Stimulated activated CD4-positive, alpha-beta T cell treated with anti-CD3 and anti-CD28 coated beads, TNF-alpha, amount 100 ng/mL, for 48 hours (primary cell): ENCODE measurements at places on chromosomes 11 and 22.

DNA sequence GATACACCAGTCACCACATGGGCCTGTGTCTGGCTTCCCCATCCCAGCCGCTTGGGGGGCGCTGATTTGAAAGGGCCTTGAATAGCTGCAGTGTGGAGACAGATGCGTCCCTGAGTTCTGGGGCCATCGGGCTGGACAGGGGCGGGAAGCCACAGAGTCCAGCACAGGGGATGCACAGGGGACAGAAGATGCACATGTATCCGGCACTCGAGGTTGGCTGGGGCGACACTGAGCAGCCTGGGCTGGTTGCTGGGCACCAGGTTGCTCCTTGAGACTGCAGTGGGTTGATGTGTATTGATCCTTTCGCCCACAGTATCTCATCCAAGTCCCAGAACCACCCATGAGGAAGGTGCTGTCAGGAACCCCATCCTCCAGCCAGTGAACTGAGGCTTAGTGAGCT, 99.3 kb upstream of the SYT13 start:
- no peak for DNase-seq

GRCh38 chr11:134132808-134133207, 63.9 kb downstream of the JAM3 start:
- no peak for DNase-seq

- DNase-seq = no peak
Measured at GRCh38 chr11:61762798-61763197, 10.4 kb downstream of the MYRF start.

- no peak for DNase-seq
Measured at GRCh38 chr11:23406131-23406819, 546.0 kb upstream of the CCDC179 start.

GRCh38 chr11:79066456-79067351, 374.1 kb downstream of the TENM4 start:
- DNase-seq = no peak

DNA sequence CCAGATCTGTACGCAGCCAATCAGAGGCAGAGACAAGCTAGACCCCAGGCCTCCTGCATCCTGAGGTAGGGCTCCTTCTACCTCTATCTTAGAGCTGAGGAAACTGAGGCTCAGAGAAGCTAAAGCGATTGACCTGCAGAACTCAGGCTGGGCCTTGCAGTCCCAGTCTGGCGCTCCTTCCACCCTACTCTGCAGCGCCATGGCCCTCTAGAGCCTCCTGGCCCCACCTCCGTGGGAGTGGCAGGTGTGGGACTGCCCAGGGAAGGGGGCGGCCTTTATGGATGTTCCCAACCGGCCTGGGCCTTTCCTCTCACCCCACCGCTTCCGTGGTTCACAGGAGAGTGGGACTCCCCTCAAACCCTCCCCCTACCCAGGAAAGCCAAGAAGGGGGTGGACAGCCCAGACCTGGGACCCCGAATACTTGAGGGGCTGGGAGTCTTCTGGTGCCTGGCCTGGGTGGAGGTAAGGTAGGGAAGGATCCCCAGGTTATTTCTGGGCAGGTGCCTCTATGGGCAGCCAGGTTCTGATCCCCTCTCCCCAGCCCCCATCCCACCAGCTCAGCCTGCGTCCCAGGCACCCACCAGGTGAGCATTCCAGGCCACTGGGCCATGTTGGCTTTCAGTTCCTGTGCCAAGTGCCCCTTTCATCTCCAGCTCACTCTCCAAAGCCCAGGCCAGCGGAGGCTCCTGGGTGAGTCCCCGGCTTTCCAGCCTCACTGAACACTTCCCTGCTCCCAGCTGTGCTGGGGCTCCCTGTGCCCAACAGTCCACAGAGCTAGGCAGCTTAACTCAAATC, 3.0 kb downstream of the WNT11 start:
- DNase-seq = no peak

GRCh38 chr11:6411594-6412031, 7.3 kb downstream of the APBB1 start:
- DNase-seq = no peak
